Activated CD4-positive, CD25-positive, alpha-beta regulatory T cell (primary cell): ENCODE measurements at places on chromosomes 6 and 20.

- DNase-seq: no peak
Observed at GRCh38 chr20:6827472-6827871, 60.0 kb downstream of the BMP2 start.

GRCh38 chr6:132390017-132390416, 11.3 kb downstream of the MOXD1 start:
- no peak for DNase-seq

DNA sequence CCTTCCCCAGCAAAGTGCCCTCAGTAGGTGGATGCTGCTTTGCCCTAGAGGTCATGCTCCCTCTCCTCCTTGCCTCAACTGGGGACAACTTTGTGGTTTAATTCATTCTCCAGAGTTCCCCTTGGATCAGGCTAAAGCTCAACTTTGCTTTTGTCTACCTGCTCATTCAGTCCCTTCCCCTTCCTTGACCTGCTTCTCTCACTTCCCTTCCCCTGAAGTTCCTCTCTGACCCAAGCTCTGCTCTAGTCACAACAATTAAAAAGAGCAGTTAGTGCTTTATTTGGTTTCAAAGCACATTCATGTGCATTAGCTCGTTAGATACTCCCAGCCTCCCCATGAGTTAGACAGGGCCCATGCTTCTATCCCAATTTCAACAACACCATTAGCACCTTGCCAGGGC, 71.3 kb downstream of the DZANK1 start:
- DNase-seq: no peak

DNA sequence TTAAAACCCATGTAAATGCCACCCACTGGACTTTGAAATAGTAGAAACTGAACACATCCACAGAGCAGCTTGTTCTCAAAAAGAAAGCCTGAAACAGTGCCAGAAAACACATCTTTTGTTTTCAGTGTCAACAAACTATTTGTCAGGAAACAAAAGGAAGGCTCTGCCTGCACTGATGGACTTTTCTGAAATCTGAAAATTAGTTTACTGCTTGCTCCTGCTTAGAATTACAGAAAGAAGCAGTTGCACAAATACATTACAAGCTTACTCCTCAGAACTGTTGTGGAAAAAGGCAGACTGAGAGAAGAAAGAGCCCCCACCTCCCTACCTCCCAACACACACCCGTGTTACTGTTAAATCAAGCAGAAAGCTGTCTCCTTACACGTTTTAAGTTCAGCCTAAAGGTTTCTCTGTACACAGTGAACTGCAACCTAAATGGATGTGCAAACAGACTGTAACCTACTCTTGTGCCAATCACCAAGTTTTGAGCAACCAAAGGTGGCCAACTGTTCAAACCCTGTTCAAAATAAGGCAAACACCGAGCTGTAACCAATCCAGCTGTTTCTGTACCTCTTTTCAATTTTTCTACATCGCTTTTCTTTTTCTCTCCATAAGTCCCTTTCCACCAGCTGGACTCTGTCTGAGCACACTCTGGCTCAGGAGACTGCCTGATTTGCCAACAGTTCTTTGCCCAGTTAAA, 43.7 kb downstream of the FRK start:
- DNase-seq: no peak
